H1 (cell line): ENCODE measurements at places on chromosomes 3 and 15. TPM values are rescaled to one million over a fixed set of nuclear protein-coding genes. Genes with fewer than 3 reads are reported as not detected.
A peak's percentile ranks its signal among the peaks of the same experiment; 100 is the strongest.

- H3K27me3 ChIP-seq: no peaks in the 10 kb centered on the region
- H3K4me3 ChIP-seq: no peak overlapping the region
- DNase-seq: peak; percentile 61
- H3K36me3 ChIP-seq: peaks cover 3% of the 10 kb centered on the region; the same call in 1 of the 2 replicates
- no peaks in the 10 kb centered on the region for H3K4me1 ChIP-seq
- no peak overlapping the region for H3K27ac ChIP-seq
Measured at GRCh38 chr3:129824926-129825541, 68.5 kb downstream of the TMCC1 start.

- H3K36me3 ChIP-seq: no peaks in the 10 kb centered on the region
- no peaks in the 10 kb centered on the region for H3K27me3 ChIP-seq
- H3K4me3 ChIP-seq: no peak overlapping the region
- H3K4me1 ChIP-seq: no peaks in the 10 kb centered on the region
Measured at GRCh38 chr3:103167850-103168249, 733.0 kb downstream of the ZPLD1 start.

DNA sequence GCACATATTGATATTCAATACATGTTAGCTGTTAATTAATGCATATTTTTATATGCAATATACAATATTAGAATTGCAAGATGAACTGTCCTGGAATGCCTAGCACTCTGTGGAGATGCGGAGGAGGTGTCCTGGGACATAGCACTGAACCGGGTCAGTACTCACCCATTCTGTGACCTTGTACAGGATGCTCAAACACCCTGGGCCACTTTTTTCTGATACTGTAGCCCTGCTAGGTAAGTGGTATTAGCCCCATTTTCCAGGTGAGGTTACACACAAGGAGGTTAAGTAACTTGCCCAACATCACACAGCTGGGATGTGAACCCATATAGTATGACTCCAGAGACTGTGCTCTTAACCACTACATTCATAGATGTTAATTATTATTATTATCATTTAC, 1.7 kb upstream of the MAGEF1 start:
- no peaks in the 10 kb centered on the region for H3K27me3 ChIP-seq
- no peaks in the 10 kb centered on the region for H3K36me3 ChIP-seq
- no peak overlapping the region for H3K4me3 ChIP-seq
- H3K4me1 ChIP-seq: peaks cover 21% of the 10 kb centered on the region

- H3K4me1 ChIP-seq: no peaks in the 10 kb centered on the region; the same call in 1 of the 2 replicates
- no peak overlapping the region for H3K4me3 ChIP-seq
- H3K27ac ChIP-seq: no peak overlapping the region
- no peaks in the 10 kb centered on the region for H3K27me3 ChIP-seq
- DNase-seq: no peak
Measured at GRCh38 chr15:80068578-80068977, 9.1 kb downstream of the ZFAND6 start.

- no peaks in the 10 kb centered on the region for H3K36me3 ChIP-seq
- no peaks in the 10 kb centered on the region for H3K27me3 ChIP-seq
- no peaks in the 10 kb centered on the region for H3K4me1 ChIP-seq
- H3K4me3 ChIP-seq: no peak overlapping the region
Measured at GRCh38 chr15:91231703-91232102, 131.6 kb downstream of the SV2B start.

- no peaks in the 10 kb centered on the region for H3K27me3 ChIP-seq
- H3K4me3 ChIP-seq: no peak overlapping the region
- no peaks in the 10 kb centered on the region for H3K4me1 ChIP-seq
- H3K27ac ChIP-seq: no peak overlapping the region
- no peaks in the 10 kb centered on the region for H3K36me3 ChIP-seq
- DNase-seq: no peak
Measured at GRCh38 chr3:35522450-35522849, 116.9 kb upstream of the ARPP21 start.

DNA sequence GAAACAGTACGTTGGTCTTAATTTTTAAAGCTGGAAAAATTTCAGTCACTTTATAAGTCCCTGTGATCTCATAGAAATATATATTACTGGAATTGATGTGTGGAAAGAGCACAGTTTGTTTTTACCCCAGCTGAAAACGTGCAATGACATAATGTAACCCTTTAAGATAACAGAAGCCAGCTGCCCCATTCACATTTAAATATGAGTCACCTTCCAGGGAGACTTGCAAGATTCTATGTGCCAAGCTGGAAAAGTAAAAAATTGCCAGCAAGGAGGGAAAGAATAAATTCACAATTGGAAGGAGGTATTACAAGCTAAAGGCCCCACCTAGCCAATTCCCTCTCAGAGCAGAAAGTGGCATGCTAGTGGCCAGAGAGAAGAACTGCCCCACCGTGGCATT, 50.2 kb downstream of the SAMMSON start:
- no peak for DNase-seq
- no peak overlapping the region for H3K4me3 ChIP-seq
- no peaks in the 10 kb centered on the region for H3K27me3 ChIP-seq

GRCh38 chr3:194261581-194262063, 89.5 kb downstream of the CPN2 start:
- no peaks in the 10 kb centered on the region for H3K27me3 ChIP-seq
- no peak for DNase-seq
- no peak overlapping the region for H3K4me3 ChIP-seq
- H3K4me1 ChIP-seq: no peaks in the 10 kb centered on the region

- no peak overlapping the region for H3K4me3 ChIP-seq
- no peaks in the 10 kb centered on the region for H3K36me3 ChIP-seq
- H3K27me3 ChIP-seq: no peaks in the 10 kb centered on the region
- no peak for DNase-seq
Measured at GRCh38 chr3:27976933-27977332, 254.8 kb upstream of the EOMES start.

DNA sequence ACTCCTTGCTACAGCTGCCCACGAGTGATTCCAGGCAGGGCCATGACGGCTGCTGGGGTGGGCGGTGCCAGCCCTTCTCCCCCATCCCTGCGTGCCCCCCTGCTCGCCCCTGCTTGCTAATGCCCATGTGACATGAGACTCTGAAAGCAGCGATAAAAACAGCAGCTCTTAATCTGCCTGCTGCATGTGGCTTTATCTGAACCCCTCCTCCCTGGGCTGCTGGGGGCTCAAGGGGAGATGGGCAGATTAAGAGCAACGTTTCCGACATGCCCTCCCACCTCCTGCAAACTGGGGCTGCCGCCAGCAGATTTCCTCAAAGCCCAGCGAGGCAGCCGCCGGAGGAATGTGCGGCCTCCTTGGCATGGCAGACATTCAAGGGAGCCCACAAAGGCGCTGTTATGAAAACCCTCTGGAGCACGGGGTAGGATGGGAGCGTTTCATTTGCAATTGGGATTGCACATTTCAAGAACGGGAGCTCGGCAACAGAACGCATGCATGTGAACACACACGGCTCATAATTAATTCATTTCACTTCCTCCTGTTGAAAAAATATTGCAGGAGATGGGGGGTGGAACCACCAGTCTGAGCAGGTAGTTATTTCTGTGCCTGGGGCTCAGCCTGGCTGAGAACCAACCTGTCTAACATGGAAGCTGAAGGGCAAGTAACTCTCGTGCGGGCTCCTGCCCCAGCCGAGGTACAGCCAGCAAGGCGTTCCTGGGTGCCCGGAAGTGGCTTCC, 504.2 kb upstream of the PROK2 start:
- peaks cover 4% of the 10 kb centered on the region for H3K4me1 ChIP-seq
- no peak for DNase-seq
- no peaks in the 10 kb centered on the region for H3K27me3 ChIP-seq
- no peak overlapping the region for H3K4me3 ChIP-seq
- no peaks in the 10 kb centered on the region for H3K36me3 ChIP-seq
- H3K27ac ChIP-seq: no peak overlapping the region

- no peaks in the 10 kb centered on the region for H3K4me1 ChIP-seq
- H3K36me3 ChIP-seq: no peaks in the 10 kb centered on the region
- no peak overlapping the region for H3K4me3 ChIP-seq
- H3K27me3 ChIP-seq: no peaks in the 10 kb centered on the region
- no peak for DNase-seq
Measured at GRCh38 chr15:58212909-58213526, 74.8 kb downstream of the AQP9 start.

GRCh38 chr15:33453761-33454160, 143.0 kb downstream of the RYR3 start:
- DNase-seq: no peak
- no peaks in the 10 kb centered on the region for H3K27me3 ChIP-seq
- H3K36me3 ChIP-seq: no peaks in the 10 kb centered on the region; the same call in 1 of the 2 replicates
- H3K4me1 ChIP-seq: peaks cover 2% of the 10 kb centered on the region; the same call in 1 of the 2 replicates

- no peak overlapping the region for H3K27ac ChIP-seq
- no peaks in the 10 kb centered on the region for H3K27me3 ChIP-seq
- H3K4me1 ChIP-seq: no peaks in the 10 kb centered on the region
- no peaks in the 10 kb centered on the region for H3K36me3 ChIP-seq
- H3K4me3 ChIP-seq: no peak overlapping the region
- DNase-seq: no peak
Measured at GRCh38 chr3:178417736-178418135, 118.5 kb upstream of the KCNMB2 start.

GRCh38 chr3:88084097-88084501, 25.0 kb downstream of the ZNF654 start:
- no peak overlapping the region for H3K4me3 ChIP-seq
- H3K27me3 ChIP-seq: no peaks in the 10 kb centered on the region
- DNase-seq: no peak
- H3K4me1 ChIP-seq: no peaks in the 10 kb centered on the region
- no peaks in the 10 kb centered on the region for H3K36me3 ChIP-seq

DNA sequence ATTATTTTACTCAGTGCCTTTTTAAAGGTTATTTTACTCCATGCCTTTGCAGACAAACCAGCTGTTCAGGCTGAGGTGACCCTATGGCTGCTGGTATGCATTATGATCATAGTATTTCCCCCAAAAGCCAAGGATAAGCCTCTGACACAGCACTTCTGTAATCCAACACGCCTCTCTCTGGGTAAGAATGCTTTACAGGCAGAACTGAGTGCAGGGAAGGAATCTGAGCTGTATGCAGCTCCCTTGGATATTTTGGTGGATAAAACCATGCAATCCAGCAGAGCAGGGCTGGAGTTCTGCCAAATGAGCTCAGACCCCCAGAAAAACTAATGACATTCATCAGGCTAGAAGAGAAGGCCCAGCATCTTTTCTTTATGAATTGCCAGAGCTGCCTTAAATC, 11.7 kb upstream of the MAP1A start:
- no peaks in the 10 kb centered on the region for H3K27me3 ChIP-seq
- H3K4me3 ChIP-seq: no peak overlapping the region
- no peak for DNase-seq
- peaks cover 1% of the 10 kb centered on the region for H3K4me1 ChIP-seq

DNA sequence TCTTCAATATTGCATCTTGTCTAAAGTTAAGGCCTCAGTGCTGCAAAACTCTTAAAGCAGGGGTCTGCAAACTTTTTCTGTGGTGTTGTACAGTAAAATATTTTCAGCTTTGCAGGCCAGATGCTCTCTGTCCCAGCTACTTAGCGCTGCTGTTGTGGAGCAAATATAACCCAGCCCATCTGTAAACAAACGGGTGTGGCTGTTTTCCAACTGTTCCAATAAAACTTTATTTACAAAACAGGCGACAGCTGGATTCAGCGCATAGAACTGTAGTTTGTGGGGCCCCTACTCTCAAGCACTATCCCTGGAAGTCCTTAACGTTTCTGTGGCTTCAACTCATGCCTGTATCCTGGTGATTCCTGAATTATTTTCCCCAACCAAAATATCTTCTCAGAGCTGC, 365.0 kb downstream of the FOXP1 start:
- no peak overlapping the region for H3K27ac ChIP-seq
- no peak for DNase-seq
- H3K4me1 ChIP-seq: no peaks in the 10 kb centered on the region; the same call in 1 of the 2 replicates
- H3K27me3 ChIP-seq: no peaks in the 10 kb centered on the region
- H3K4me3 ChIP-seq: no peak overlapping the region
- H3K36me3 ChIP-seq: no peaks in the 10 kb centered on the region

GRCh38 chr15:28868744-28869345, 16.9 kb upstream of the APBA2 start:
- no peak overlapping the region; the same call in 1 of the 2 replicates for H3K27ac ChIP-seq
- H3K4me3 ChIP-seq: no peak overlapping the region
- no peaks in the 10 kb centered on the region for H3K27me3 ChIP-seq
- H3K4me1 ChIP-seq: no peaks in the 10 kb centered on the region

- no peak overlapping the region for H3K4me3 ChIP-seq
- no peak overlapping the region for H3K27ac ChIP-seq
- H3K36me3 ChIP-seq: no peaks in the 10 kb centered on the region
- no peaks in the 10 kb centered on the region for H3K4me1 ChIP-seq
- no peak for DNase-seq
Measured at GRCh38 chr3:111662907-111663306, 67.8 kb upstream of the ZBED2 start.

- DNase-seq: no peak
- H3K36me3 ChIP-seq: no peaks in the 10 kb centered on the region
- no peak within 1 kb of the TSS for H3K4me3 ChIP-seq
- no peaks in the 10 kb centered on the region for H3K4me1 ChIP-seq
- H3K27ac ChIP-seq: no peak within 1 kb of the TSS
Measured at GRCh38 chr3:49813497-49814174, at the start of gene UBA7. Gene UBA7, minus strand, starts transcription at chr3:49813953. Its CDS starts 166 bp downstream, at chr3:49813787.

DNA sequence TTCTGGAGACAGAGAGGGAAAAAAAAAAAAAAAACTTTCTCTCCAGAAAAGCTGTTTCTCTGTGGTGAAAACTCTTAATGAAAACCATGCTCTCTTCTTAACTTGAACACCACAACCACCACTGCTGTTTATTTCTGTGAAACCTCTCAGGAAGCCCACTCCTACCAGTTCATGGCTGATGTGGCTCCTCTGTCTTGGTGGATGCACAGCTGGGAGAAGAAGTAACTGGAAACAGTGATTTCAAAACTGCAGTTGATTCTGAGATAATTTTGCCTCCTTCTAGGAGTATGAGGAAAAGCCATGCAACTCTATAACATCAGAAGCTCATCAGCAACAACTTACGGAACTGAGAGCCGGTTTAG, 40.2 kb upstream of the PYGO1 start:
- no peak for DNase-seq
- no peak overlapping the region for H3K4me3 ChIP-seq
- H3K36me3 ChIP-seq: no peaks in the 10 kb centered on the region
- H3K4me1 ChIP-seq: no peaks in the 10 kb centered on the region

GRCh38 chr15:74955796-74956647, 550 bp downstream of the RPP25 start:
- H3K27me3 ChIP-seq: peaks cover 34% of the 10 kb centered on the region
- no peaks in the 10 kb centered on the region for H3K36me3 ChIP-seq
- peak overlapping the region; percentile 33; the same call in 1 of the 2 replicates for H3K27ac ChIP-seq

DNA sequence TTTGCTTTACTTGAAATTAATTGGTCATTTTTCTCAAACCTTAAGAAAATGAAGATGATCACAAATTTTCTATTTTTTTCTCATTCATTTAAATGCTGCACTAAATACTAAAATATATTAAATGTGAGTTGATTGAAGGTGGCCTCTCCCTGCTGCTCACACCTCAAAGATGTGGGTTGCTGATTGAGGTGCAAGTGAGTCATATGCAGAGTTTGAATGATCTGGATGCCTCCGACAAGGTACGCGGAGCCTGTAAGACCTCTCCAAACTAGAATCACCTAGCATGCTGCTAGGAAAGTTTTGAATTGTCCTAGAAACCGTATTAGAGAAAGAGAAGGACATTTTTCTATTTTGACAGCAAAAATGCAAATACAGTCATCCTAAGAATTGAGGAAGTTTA, 211.3 kb upstream of the FEZF2 start:
- H3K4me1 ChIP-seq: no peaks in the 10 kb centered on the region
- no peaks in the 10 kb centered on the region for H3K36me3 ChIP-seq
- DNase-seq: no peak
- H3K27ac ChIP-seq: no peak overlapping the region
- H3K27me3 ChIP-seq: no peaks in the 10 kb centered on the region

The ZMYND10 gene
- total RNA-seq: 0.54 and 0.56 TPM in 2 replicates

The TRAT1 gene
- not detected in 2 replicates for total RNA-seq

The ZDHHC23 gene
- total RNA-seq: 14.1 and 15.7 TPM in 2 replicates

The FETUB gene
- total RNA-seq: not detected in 2 replicates

The TRIM42 gene
- total RNA-seq: not detected in 2 replicates

The LRRN1 gene
- 199 TPM in 2 replicates for total RNA-seq

The GOLGA8G gene
- total RNA-seq: not detected in 2 replicates

The CILP gene
- total RNA-seq: not detected in 2 replicates

The GATM gene
- total RNA-seq: 10.0 and 10.2 TPM in 2 replicates

The IGDCC3 gene
- total RNA-seq: 45.7 and 45.9 TPM in 2 replicates

The SI gene
- total RNA-seq: not detected in 2 replicates

The KLHL40 gene
- total RNA-seq: not detected in 2 replicates
